ENCODE measurements at places on chromosomes 16 and 17.

- DNase-seq, result no peak
Measured at GRCh38 chr17:3795390-3796102, 5.4 kb downstream of the ITGAE start.

DNA sequence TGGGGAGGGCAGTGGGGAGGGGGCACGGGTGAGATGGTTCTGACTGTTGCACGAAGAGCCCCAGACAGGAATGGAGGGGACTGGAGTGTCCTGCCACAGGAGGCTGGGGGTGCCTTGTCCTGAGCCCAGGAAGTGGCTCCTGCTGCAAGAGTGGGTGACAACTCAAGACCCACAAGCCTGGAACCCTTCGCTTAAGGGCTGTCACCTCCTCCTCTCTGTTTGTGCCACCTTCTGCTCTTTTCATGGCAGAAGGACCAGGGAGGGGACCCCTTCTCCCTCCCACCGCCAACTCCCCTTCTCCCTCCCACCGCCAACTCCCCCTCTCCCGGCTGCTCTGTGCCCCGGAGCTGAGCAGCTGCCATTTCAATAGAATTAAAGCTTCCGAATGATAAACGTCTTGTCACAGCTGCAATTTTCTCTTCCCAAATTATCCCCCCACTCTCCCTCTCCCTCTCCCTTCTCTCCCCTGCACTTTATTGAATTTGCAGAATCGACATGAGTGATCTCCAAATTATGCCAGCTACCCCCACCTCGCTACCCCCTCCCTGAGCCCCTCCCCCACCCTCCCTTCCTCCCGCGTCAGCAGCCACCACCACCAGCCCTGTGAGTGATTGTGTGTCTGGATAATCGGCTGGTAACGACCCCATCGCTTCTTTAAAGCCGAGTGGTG is 13.7 kb downstream of the GJD3 start:
- DNase-seq, result no peak

DNA sequence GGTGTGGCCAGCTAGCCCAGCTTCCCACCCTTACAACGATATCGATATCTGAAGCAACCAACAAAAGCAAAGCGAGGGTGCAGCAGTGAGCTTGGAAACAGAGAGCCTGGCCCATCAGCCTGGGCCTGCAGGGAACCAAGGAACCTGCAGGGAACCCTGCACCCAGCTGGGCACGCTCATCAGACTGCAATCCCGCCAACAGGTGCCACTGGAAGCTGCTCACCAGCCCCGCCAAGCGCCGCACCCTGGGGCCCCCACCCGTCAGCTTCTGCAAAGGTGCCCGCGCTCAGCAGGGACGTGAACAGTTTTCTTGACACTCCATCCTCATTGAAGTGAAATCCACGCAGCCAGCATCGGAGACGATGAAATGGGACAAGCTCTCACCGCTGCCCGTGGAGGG is 250.7 kb downstream of the RBFOX3 start:
- DNase-seq, result no peak

- no peak for DNase-seq
Measured at GRCh38 chr16:75002474-75002873, 3.6 kb downstream of the ZNRF1 start.

DNA sequence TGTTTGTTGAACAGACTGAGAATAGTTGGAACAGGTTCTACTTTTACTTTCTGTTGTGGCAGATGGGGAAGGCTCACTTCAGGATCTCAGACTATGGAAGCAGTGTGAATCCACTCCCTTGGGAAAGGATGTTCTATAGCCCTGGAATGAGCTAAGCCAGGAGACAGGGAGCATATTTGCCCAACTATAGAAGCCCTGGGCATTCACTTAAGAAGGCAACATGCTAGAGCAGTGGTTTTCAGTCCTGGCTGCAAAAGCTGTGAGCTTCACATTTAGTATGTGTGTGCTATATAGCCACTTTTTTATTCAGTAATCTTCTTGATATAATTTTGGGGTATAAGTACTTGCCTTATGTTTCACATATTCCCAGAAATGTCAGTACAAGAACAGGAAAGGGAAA is 1.2 kb upstream of the KRT32 start:
- no peak for DNase-seq
